ENCODE measurements at places on chromosomes 16 and 17.

DNA sequence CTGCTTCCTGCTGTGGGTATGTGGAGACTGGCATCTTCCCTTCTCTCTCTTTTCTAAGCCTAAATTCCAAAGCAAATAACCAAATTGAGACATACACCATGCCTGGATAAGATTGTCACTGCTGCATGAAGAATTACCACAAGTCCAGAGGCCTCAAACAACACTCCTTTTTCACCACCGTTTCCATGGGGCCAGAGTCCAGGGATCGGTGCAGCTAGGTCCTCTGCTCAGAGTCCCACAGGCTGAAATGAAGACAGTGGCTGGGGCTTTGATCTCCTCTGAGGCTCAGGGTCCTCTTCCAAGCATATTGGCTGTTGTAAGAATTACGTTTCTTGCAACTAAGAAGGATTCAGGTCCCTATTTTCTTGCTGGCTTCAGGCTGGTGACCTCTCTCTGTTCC, 130.4 kb downstream of the SLC39A11 start:
- DNase-seq: no peak

DNA sequence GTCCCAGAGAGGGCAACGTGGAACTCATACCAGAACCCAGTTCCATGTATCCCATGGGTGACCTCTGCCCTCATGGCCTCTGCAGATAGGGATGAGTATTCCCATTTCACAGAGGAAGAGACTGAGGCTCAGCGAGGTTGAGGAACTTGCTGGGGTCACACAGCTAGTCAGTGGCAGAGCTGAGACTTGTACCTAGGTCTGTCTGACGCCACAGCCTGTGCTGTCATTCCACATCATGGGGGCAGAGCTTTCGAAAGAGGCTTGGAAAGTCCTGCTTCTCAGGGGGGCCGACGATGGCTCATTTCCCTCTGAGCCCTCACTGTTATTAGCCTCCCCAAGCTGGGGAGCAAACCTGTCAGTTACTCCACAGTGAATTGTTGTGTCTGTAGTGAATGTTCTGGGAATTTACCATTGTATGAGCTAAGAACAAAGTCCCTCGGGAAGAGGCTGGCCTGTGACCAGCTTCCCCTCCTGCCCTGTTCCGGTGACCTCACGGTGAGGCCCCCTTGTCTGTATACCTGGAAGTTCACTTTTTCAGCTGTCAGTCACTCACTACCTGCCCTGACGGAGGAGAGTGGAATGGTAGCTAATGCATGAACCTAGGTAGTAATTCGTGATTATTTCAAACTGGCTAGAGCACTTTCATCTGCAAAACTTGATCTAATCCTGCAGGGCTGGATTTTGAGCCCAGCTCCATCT, 8.9 kb downstream of the METTL22 start:
- no peak for DNase-seq

GRCh38 chr16:19114359-19115147, 789 bp downstream of the ITPRIPL2 start:
- no peak for DNase-seq

GRCh38 chr16:56861092-56861610, 3.9 kb upstream of the SLC12A3 start:
- DNase-seq: no peak

GRCh38 chr16:27258241-27258734, 10.3 kb downstream of the NSMCE1 start:
- DNase-seq: no peak

DNA sequence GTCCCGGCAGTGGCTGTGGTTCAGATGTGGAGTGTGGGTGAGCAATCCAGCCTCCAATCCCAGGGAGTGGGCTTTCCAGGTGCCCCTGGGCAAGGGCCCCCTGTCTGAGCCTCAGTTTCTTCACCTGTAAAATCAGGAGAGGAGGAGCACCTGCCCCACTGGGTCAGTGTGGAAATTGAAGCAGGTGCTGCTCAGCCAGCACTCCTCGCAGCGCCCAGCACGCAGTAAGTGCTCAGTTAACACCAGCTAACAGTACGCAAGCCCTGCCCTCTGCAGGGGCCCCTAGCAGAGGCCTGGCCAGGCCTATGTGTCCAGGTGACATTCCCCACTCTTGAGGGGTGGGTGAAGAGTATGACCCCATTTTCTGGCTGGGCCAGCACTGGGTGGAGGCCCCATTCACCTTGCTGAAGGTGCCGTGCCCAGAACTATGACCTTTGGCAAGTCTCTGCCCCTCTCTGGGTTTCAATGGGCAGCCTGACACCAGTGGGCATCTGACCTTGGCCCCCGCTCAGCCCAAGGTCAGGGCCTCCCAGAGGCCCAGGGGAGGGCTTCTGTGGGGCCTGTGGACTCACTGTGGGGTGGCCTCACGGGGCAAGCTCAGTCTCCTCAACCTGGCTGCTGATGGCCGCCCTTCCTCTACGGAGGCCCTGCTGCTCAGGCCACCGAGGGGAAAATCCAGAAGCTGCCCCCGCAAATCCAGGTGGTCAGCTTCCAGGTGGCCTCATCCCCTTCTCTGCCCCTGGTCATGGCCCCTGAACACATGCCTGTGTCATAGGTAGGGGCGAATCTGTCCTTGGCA, 2.5 kb downstream of the MTSS2 start:
- no peak for DNase-seq

- no peak for DNase-seq
Measured at GRCh38 chr16:3198334-3199072, 10.5 kb downstream of the OR1F1 start.

GRCh38 chr16:82108100-82108499, 61.9 kb downstream of the MPHOSPH6 start:
- DNase-seq: no peak

DNA sequence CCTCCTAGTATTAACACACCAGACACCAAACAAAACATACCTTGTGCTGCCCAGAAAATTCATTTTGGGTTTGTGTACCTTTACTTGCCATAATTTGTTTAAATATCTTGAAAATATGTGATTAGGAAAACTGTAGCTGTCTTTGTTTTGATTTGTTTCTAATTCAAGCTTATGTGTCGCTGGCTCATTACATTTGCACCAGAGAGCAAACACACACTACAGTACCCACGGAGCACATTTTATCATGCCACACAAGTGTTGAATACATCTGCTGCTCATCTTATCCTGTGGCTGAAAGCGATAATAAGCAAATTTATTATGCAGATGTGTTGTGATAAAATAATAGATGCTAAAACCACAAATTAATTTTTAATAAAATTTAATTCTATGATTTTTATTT, 63.1 kb downstream of the SPAG9 start:
- DNase-seq: no peak
